ENCODE measurements at places on chromosomes 3 and 15. TPM values are rescaled to one million over a fixed set of nuclear protein-coding genes. Genes with fewer than 3 reads are reported as not detected.

DNA sequence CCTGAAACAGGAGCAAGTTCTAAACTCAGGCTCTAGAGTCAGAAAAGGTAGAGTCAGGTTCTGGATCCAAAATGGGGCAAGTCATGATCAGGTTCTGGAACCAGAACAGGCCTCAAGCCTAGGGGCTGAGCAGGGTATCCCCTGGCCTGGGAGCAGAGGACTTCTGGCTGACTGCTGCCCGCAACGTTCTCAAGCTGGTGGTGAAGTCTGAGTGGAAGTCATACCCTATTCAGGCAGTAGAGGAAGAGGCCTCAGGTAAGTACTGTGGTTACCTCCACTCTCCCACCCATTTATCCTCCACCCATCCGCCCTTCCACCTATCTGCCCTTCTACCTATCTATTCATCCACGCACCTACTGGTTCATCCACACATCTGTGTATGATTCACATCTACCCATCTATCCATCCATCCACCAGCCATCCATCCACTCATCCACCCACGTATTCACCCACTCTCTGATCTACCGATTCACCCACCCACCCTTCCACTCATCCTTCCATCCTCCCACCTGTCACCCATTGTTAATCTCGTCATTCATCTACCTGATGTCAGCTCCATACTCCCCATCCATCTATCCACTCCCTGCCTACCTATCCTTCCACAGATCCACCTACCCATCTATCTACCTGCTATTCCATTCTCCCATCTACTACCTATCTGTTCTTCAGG is 8.7 kb downstream of the TTLL3 start:
- DNase-seq: no peak

DNA sequence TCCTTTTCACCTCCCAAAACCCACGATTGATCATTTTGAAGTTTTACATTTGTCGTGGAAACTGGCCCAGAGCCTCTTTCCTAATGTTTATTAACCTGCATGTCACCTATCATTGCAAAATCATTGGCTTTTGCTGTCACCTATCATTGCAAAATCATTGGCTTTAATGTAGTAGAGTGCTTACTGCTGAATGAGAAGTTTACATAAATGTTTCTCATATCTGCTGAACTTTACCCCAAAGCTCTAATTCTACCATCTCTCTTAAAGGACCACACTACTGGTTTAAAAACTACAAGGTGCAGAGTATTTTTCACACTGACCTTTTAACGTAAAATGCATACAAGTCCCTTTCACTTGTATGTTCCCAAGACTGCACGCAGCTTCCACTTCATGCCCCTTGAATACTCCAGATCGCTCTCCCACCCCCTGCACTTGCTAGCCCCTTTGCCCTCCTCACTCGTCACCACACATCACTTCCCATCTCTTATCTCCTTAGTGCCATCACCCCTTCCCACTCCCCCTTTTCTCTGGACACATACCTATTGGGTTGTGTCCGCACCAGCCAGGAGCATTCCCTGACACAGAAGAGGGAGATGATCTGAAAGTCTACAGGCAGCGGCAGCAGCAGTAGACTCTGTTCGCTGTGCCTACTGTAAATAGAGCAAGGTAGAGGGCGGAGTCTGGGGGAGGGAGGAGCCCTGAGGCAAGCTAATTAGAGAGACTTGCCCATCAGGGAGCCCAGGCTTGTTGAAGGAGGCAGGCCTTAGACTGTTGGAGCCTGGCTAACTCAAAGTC is 30.2 kb upstream of the ATOSA start:
- DNase-seq: peak; percentile 94

Gene SLC12A8
- polyA plus RNA-seq: 6.9 TPM

Gene PRR20G
- polyA plus RNA-seq: 0.39 TPM

GRCh38 chr15:57220205-57220604 is 156.1 kb upstream of the CGNL1 start:
- no peak for DNase-seq

- no peak for DNase-seq
Measured at GRCh38 chr3:18774319-18775088, 349.4 kb upstream of the SATB1 start.

DNA sequence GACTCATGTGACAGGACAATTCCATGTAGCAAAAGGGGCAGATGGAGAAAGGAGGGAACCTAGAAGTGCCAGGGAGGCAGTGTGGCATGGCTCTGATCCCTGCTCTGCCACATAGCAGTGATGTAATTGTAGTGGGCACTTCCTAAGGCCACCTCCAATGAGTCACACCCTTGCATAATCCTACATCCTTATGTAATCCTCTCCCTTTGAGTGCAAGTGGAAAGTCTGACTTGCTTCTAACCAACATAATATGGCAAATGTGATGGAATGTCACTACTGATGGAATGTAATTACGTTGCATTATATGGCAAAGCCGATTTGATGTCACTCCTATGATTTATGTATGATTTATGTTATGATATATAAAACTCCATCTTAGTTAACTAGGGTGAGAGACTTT is 72.9 kb upstream of the ATP2C1 start:
- no peak for DNase-seq

GRCh38 chr3:54527953-54528352 is 399.9 kb downstream of the LRTM1 start:
- DNase-seq: no peak

Gene ITIH3
- polyA plus RNA-seq: not detected

DNA sequence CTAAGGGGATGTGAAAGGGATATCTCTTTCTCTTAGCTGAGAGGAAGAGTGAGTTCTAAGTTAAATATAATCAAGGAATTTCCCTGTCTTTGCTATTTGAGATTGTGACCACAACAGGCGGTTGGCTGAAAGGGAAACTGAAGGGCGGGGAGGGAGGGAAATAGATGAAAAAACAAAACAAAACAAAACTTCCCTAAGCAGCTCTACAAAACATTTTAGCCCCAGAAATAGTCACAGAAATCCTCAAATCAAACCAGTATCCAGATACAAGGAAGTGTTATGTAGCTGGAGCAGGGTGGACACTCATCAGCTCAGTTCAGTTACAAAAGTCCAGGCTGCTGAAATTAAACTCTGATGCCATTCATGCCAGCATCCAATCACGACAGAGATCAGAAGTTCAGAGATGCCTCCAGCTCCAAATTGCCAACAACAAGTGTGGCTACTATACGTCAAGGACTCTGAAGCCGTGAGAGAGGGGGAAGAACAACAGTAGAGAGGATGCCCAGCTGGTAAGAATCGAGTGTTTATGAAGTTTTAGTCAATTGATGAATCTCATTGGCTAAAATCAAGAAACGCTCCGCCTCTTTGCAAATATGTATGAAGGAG is 319 bp upstream of the TP63 start:
- no peak for DNase-seq

DNA sequence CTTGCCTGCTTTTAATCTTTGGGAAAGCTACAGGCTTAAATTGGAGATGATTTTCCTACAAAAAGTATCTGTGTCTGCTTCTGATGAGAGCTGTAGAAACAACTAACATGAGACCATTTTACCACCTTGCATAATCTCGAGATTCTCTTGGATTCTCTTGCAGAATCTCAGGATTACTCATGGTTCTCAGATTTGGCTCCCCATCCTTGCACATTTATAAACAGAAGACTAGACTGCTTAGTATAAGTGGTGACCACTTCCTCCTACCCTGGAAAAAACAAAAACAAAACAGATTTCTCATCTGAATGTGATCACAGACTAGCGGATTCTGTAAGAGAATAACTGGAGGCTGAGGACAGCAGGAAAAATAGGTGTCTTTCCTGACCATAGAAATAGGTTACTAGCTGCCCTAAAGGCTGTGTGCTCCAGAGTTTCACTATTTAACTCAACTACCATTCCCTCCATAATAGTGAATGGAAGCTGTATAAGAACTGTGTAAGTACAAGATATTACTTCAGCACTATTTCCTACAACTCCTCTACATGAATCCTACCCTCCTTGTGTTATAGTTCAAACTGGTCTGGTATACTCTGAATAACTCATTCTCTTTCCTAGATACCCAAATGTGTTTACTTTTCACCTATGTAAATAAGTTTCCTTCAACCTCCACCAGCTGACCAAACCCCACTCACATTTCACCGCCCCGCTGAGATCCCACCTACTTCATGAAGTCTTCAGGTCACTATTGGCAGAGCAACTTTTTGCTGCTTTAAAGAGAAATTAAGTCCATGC is 122.2 kb upstream of the C2CD4B start:
- DNase-seq: no peak

DNA sequence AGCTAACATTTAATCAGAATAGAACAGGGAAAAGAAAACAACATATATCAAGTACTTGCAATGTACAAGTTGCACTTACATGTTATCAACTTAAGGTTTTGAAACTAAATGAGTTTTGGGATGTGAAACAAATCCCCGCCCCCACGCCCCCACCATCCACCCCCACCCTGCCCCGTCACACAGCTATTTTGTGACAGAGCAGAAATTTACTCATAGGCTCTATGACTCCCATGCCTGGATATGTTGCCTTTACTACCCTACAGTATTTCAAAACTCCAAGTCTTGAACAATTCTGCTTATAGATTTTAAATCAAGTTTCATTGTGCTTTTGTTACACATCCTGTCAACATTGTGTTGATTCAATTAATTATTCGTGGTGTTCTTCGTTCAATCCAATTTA is 18.1 kb upstream of the IL1RAP start:
- no peak for DNase-seq

Gene TRPM1
- polyA plus RNA-seq: 0.17 TPM

GRCh38 chr15:101127506-101128076 is 124.3 kb downstream of the CHSY1 start:
- no peak for DNase-seq

Gene TYRO3
- 32.1 TPM for polyA plus RNA-seq

Gene TMEM212
- not detected for polyA plus RNA-seq

GRCh38 chr3:58418227-58418626 is 15.4 kb downstream of the PDHB start:
- DNase-seq: no peak

- no peak for DNase-seq
Measured at GRCh38 chr3:3589715-3590130, 209.5 kb upstream of the LRRN1 start.

- DNase-seq: peak; percentile 72
Measured at GRCh38 chr15:64851503-64851840, 9.8 kb downstream of the PLEKHO2 start.

DNA sequence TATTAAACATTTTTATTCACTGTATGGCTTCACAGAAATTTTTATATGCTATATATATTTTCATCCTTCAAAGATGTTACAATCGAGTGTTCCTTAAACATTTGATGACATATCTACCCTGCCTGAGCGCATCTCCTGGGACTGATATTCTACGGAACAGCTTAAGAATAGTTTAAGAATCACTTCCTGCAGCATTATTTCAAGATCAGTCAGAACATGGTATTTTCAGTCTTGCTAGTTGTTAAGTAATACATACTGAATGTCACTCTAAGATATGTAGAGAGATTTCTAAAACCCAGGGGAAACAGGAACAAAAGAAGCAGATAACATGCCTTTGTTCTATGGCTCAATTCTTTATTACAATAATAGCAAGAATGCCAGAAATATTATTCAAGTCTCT is 8.7 kb downstream of the COL8A1 start:
- no peak for DNase-seq

GRCh38 chr3:129016356-129016719 is 15.2 kb downstream of the EFCC1 start:
- no peak for DNase-seq

GRCh38 chr15:89087161-89087829 is 961 bp upstream of the ABHD2 start:
- DNase-seq: no peak

GRCh38 chr15:78716651-78717050 is 75.6 kb upstream of the CHRNB4 start:
- no peak for DNase-seq

DNA sequence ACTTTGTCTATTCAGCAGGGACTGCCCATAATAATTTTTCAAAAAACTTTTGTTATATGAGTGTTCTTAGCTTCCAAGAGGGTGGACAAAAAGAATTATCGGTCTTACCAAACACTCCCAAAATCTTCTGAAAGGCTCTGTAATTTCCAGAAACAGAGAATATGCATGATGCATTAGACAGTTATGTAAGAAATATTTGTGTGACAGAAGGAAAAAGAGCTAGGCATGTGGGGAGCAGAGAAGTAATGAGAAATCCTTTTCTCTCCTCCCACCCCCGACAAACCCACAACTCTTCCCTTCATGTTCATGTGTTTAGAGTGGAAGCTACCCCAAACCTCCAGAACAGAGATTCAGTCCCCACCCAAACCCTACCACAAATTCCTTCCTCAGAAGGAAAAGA is 86.8 kb downstream of the MYO5A start:
- DNase-seq: no peak

Gene EPB42
- polyA plus RNA-seq: not detected

GRCh38 chr15:74958320-74958907 is 1.8 kb upstream of the RPP25 start:
- peak; percentile 84 for DNase-seq

Gene MEX3B
- 5.3 TPM for polyA plus RNA-seq

- DNase-seq: no peak
Measured at GRCh38 chr15:77546050-77546501, 86.6 kb downstream of the LINGO1 start.

DNA sequence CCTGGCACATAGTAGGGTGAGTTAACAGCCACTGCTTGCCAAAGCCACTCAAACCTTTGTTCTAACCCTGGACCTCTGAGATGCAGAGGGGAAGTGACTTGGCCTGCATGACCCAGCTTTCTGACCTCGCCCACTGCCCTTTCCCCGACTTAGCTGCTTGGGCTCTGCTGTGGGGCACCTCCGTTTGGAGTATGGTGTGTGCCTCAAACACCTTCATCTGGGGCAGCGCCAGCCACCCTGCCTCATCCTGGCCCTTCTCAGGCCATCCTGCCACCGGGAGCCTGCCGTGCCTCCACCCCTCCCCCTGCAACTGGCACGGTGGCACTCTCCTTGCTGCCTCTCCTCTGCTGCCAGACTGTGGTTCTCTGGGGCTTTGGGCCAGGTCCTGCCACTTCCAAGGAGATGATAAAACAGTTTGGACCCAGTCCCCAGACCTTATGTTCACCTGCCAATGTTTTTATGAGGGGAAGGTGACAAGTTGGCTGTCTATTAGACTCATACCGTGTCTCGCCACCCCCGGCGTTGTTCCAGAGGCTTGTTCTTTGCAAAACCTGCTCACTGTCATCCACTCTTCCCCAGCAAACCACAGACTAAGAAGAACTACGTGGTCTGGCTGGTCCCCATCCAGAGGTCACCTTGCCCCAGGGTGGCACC is 32.2 kb downstream of the SLC6A6 start:
- DNase-seq: no peak

Gene CCR9
- not detected for polyA plus RNA-seq

DNA sequence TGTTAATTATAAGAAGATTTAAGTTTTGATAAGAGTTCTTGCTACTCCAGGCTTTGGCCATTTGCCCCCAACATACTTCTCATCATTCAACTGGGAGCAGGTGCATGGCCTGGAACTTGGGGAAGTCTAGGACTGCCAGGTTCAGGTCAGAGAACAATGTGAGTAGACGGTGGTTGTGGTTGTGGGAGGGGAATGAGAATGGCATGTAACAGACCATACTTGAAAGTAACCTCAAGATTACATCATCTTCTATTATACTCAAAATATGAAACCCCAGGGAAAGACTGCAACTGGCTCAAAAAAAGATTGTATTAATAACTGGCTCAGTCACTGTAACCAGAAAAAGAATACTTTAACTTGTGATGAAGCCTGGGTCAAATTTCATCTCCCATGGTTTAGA is 364.9 kb upstream of the DPPA4 start:
- no peak for DNase-seq
